ENCODE measurements at places on chromosomes 12 and 14.

GRCh38 chr14:71487449-71487848 is 444.8 kb upstream of the RGS6 start:
- DNase-seq: no peak

- DNase-seq: no peak
These were observed 113.2 kb upstream of the EEA1 start for GRCh38 chr12:93042283-93042682.

DNA sequence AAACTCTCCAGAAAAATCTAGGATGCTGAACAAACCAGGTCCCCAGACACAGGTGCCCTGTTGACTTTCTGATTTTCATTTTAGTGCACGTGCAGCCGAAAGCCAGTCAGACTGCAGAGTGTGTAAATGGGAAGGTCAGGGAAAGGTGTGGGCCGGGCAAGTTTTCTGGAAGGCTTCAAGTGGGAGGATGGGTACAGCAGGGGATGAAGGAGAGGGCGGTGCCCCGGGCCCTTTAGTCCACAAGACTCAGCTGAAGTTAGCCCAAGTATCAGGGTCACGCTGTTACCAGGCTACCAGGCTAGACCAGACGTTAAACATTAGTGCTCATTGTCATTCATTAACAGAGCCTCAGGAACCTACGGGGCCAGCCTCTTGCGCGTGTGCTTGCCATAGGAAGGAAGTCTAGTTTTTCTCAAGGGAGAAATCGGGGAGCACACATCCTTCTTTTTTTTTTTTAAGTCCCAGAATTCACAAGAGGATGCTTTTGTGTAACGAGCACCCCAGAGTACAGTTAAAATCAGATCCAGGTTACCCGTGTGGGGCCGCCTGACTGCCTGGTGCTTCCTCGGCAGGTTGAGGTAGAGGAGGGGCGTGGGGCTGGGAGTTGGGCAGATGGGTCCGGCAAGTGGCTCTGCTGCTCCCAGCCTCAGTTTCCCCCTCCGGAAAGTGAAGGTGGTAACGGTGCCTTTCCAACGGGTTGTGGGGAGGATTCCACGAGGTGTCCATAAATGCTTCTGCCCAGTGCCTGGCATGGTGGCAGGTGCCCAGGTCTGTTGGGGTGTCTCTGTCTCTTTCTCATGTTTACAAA is 19.1 kb downstream of the BCL7A start:
- no peak for DNase-seq

DNA sequence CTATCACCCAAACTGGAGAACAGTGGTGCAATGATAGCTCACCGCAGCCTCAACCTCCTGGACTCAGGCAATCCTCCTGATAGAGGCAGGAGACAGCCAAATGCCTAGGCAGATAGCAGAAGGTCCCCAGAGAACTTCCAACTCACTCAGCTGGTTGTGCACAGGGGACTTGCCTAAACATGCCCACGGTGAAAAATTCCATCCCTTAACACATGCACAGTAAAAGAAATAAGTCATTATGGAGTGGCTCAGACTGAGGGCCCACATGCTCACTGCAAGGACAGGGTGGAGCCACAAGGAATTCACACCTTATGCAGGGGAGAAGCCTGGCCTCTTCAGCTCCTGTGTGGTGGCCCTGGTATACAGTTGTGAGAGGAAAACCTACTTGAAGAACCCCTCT is 525.8 kb upstream of the ATP2B1 start:
- DNase-seq: no peak

GRCh38 chr12:100567945-100568344 is 5.5 kb upstream of the GAS2L3 start:
- no peak for DNase-seq

DNA sequence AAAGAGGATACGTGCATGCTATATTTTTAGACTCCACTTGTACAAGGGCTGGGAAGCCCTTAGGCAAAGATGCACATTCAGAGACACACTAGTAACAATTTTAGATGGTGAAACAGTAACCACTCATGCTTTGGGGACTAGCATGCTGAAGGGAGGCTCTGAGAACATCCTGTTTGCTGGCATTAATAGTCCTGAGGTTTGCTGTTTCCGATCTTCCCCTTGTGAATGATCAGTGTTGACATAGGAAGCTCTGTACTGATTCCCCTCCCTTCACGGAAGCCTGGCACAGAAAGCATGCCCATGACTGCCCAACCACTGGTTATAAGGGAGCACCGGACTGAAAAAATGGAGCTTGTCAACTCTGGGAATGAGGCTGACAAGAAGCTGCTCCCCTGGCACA is 164.6 kb downstream of the GCH1 start:
- DNase-seq: no peak

DNA sequence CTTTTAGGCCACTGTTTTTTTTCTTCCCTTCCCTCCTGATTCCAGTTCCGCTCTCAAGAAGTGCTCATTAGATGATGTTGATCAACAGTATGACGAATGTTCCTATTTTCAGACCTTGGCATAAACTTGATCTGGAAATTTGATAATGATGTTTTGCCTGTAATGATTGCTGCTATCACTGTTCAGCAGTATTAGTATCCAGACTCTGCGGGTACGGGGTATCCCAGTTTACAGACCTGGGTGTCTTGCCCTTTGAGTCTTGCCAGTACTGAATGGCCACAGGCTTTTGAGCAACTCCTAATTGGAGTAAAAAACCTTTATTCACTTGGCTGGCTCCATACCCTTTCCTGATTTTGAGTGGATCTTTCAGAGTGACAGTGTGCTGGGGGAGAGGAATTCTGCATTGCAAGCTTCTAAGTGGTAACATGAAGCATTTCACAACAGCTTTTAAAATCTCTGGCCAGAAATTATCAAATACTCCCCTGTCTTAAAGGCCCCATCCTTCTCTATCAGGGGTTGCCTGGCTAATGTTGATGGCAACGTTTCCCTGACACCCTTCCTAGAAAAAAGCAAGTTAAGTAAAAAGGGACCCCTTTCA is 5.9 kb upstream of the ASB8 start:
- DNase-seq: no peak

DNA sequence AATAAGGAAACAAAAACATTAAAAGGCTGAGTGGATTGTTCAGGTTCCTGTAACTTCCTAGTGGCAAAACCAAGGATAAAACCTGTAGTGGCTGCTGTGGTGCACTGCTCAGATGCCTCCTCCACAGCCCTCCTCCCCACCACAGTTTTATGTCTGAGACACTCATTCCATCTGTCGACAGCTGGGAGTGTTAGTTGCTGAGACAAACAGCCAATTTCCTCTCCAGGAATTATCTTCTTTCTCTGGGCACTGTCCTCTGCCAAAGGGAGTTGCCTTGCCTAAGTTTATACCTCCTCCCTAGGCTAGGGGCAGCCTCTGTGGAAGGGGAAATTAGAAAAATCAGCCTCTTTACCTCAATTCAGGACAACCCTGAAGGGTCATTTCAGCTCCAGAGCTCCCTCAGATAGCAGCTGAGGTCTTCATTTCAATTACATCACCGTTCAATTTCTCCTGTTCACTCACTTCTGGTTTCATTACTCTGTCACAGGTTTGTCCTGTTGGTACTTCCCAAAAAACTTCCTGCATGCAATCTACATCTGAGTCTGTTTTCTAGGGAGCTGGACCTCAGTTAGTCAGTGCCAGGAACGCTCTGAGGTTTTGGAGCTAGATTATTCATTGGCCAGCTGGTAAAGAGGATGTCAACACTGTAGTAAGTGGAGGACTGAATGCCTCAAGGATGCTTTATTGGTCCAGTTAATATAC is 74.9 kb upstream of the ATP2B1 start:
- no peak for DNase-seq

DNA sequence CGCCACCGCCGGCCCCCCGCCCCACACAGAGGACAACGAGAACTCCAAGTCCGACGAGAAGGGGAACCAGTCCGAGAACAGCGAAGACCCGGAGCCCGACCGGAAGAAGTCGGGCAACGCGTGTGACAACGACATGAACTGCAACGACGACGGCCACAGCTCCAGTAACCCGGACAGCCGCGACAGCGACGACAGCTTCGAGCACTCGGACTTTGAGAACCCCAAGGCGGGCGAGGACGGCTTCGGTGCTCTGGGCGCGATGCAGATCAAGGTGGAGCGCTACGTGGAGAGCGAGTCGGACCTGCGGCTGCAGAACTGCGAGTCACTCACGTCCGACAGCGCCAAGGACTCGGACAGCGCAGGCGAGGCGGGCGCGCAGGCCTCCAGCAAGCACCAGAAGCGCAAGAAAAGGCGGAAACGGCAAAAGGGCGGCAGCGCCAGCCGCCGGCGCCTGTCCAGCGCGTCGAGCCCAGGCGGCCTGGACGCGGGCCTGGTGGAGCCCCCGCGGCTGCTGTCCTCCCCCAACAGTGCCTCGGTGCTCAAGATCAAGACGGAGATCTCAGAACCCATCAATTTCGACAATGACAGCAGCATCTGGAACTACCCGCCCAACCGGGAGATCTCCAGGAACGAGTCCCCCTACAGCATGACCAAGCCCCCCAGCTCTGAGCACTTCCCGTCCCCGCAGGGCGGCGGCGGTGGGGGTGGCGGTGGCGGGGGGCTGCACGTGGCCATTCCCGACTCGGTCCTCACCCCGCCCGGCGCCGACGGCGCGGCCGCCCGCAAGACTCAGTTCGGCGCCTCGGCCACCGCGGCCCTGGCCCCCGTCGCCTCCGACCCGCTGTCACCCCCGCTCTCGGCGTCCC is 150.9 kb downstream of the EGLN3 start:
- DNase-seq: no peak

GRCh38 chr12:22828066-22828465 is 203.1 kb downstream of the ETNK1 start:
- no peak for DNase-seq

DNA sequence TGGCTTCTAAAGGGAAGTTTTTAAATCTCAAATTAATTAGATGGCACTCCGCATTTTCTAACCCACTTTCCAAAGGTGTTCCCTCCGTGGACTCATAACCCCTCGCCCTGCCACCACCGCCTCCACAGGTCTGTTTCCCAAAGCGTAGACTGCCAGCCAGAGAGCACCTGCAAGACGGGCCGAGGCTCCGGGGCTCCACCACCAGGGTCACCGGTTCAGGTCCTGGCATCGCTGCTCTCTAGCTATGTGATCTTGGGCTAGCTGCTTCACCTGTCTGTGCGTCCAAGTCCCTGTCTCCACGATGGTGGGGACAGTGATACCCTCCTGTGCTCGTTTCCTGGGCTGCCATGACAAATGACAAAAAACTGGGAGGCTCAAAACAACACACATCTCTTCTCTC is 11.5 kb downstream of the RIMBP2 start:
- DNase-seq: no peak

GRCh38 chr12:127343940-127344339 is 923.0 kb upstream of the TMEM132C start:
- DNase-seq: no peak

DNA sequence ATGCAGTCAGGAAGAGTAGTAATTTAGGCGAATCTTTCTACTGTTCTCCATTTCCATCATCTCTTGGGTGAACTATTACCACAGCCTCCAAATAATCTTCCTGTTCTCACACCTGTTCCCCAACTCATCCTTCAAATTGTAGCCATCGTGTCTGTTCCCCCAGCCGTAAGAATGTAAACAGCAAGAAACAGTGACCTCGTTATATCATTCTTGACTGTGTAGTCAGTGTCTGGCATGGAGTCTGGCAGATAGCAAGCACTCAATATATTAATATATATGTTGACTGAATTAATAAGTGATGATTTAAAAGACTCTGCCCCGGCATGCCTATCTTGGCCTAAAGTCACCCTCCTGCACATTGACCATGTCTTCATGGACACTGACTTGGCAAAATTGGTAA is 20.3 kb downstream of the PDE6H start:
- DNase-seq: no peak

GRCh38 chr14:98700748-98701147 is 571.2 kb downstream of the BCL11B start:
- DNase-seq: no peak

GRCh38 chr12:117551665-117552064 is 190.2 kb upstream of the NOS1 start:
- no peak for DNase-seq

- DNase-seq: no peak
These were observed 36.5 kb downstream of the KCNMB4 start for GRCh38 chr12:70402597-70402996.

GRCh38 chr12:106239241-106239950 is 8.4 kb downstream of the CKAP4 start:
- no peak for DNase-seq

- no peak for DNase-seq
These were observed 3.9 kb downstream of the BLTP3B start for GRCh38 chr12:100138803-100139098.

DNA sequence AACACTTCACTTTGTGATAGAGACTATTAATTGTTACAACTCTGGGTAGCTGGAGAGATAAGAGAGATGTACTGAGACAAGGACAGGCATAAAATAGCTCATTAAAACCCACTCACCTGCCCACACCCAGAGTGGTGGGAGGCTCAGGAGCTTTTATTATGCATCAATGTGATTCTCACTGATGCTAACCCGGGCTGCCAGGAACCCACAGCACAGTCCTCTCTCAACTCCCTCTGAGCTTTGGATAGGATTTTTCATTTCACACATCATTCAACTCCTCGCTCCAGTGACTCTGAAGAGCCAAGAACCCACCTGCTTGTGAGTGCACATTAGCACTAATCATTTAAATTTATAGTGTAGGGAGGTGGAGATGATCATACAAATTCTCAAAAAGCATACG is 827.9 kb downstream of the FLRT2 start:
- no peak for DNase-seq

GRCh38 chr14:36944307-36945010 is 227.9 kb downstream of the SLC25A21 start:
- no peak for DNase-seq

GRCh38 chr14:102015045-102015685 is 50.8 kb downstream of the DYNC1H1 start:
- DNase-seq: no peak

DNA sequence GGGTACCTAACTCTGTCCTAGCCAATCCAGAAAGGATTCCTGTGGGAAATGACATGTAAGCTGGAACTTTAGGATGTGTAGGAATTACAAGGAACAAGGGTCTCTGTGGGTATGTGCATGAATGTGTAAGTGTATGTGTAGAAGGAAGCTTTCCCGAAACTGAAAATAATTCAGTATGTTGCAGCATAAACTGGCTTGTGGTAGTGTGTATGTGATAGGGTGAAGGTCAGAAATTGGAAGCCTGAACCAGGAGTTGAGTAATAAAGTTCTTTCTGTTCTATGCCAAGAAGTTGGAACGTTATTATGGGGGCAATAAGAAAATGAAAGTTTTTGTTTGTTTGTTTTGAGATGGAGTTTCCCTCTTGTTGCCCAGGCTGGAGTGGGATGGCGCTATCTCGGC is 323.1 kb upstream of the KITLG start:
- DNase-seq: no peak

DNA sequence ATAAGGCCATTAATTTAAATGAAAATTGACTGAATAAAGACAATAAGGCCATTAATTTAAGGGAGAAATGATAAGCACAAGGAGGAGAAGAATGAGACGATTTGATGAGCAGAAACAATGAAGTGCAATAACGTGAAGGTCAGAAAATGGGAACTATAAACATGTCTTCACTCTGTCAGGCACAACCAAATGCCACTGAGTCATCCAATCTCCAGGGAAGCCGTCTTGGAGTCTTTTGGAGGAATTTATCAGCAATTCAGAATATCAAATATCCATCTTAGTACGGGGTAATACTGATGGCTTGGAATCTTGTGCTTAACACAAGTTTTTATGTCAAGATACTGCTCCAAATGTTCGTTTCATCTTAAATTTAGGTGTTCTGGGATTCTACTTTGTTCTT is 159.9 kb downstream of the CAPZA3 start:
- DNase-seq: no peak

Data from brain pericyte (primary cell).